ENCODE measurements at places on chromosomes 6 and 20. TPM values are rescaled to one million over a fixed set of nuclear protein-coding genes. Genes with fewer than 3 reads are reported as not detected.

The KDM1B gene
- 12.6 TPM for total RNA-seq

The EPHA7 gene
- total RNA-seq, result 221 TPM

The TSPO2 gene
- not detected for total RNA-seq

- no peak for DNase-seq
Measured at GRCh38 chr6:150846641-150847040, 18.9 kb upstream of the MTHFD1L start.

DNA sequence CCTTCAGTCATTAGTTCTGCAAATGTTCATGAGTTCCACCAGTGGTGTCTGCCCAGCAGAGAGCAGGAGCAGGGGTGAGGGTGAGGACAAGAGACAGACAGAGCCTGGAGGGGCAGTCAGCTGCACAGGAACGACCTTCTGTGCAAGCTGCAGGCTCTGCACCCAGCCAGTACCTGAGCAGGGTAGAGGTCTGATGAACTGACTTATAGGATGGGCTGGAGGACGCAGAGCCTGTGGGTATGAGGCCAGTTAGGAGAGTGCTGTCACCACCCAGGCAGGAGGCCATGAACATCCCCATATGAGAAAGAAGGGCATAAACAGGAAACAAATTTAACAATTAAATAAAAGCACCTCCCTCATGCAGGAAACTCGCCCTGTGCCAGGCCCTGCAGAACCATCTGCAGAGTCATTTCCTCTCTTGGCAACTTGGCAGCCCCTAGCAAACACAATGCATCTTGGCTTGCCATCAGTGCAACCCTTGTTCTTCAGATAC lies 17.9 kb downstream of the C6orf15 start:
- no peak for DNase-seq

DNA sequence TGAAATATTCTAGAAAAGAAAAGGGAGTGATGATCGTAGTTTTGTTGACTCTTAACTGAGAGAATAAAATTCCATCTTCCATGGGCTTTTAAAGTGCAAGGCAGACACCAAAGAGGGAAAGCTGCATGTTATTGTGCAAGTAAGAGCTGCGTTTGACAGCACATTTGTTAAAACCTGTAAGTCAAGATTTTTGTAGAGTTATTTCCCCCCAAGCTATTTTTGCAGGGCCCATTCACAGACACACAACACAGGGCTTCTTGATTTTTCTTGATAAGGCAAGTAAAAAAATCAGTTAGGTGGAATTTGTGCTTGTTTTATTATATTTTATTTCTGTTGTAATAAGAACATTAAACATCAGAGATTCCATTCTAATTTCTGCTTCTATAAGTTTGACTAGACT lies 13.8 kb downstream of the CFAP206 start:
- DNase-seq, result no peak

Data from esophagus muscularis mucosa (tissue), 4 donors.